ENCODE measurements at places on chromosomes 2 and 18.

GRCh38 chr2:205640716-205641115, 41.6 kb upstream of the NRP2 start:
- no peak for DNase-seq

DNA sequence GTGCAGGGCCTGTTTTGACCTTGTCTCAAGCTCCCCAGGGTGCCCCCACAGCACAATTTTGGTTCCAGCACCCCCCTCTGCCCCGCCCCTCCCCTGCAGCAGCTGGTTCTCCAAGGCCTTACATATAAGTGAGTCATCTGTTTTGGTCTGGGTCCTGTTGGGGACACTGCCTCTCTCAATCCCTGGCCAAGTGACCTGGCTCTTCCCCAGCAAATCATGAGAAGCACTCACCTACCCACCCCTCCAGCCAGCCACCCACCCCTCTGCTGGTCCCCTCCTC, 90.5 kb downstream of the INHBB start:
- no peak for DNase-seq

DNA sequence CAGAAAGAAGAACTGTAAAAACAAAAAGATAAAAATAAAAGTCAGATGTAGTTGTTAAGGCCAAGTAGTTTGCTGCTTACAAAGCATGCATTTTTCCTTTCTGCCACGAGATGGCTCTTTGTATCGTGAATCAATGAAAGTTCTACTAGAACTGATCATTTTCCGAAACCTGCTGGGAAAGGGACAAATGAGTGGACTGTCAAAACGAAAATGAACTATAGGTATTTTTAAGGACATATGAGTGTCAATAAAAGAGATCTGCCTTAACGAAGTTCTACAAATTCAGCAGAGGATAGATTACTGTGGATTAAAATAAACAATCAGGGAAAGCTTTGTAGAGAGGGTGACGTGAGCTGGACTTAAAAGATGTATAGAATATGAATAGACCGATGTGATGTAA, 15.0 kb upstream of the ELOA2 start:
- DNase-seq, result peak; percentile 29

- no peak for DNase-seq
These were observed 62.4 kb downstream of the TET3 start for GRCh38 chr2:74047152-74047551.

- no peak for DNase-seq
These were observed 70.9 kb downstream of the ZNF385B start for GRCh38 chr2:179790235-179791217.

GRCh38 chr2:174788291-174788929, 24.1 kb upstream of the CHRNA1 start:
- DNase-seq, result no peak
